ENCODE measurements at places on chromosomes 2 and 18. TPM values are rescaled to one million over a fixed set of nuclear protein-coding genes. Genes with fewer than 3 reads are reported as not detected.

VAMP5 gene
- total RNA-seq = 27.8 TPM

AGPS gene
- 34.4 TPM for total RNA-seq

C1GALT1C1L gene
- 0.28 TPM for total RNA-seq

GRCh38 chr2:156334496-156335478 lies 2.3 kb upstream of the NR4A2 start:
- peak; percentile 94 for DNase-seq
- H3K36me3 ChIP-seq = peaks cover 3% of the 10 kb centered on the region
- H3K27me3 ChIP-seq = no peaks in the 10 kb centered on the region
- H3K27ac ChIP-seq = peak overlapping the region; percentile 93
- no peaks in the 10 kb centered on the region for H3K4me1 ChIP-seq

GRCh38 chr2:113203901-113204519 lies 30.2 kb downstream of the PSD4 start:
- H3K4me1 ChIP-seq = peaks cover 4% of the 10 kb centered on the region
- H3K4me3 ChIP-seq = no peak overlapping the region
- DNase-seq = peak; percentile 68

GRCh38 chr18:10688766-10689165 lies 162.9 kb downstream of the NAPG start:
- H3K36me3 ChIP-seq = peaks cover 6% of the 10 kb centered on the region
- no peak overlapping the region for H3K27ac ChIP-seq
- no peak overlapping the region for H3K4me3 ChIP-seq

GRCh38 chr2:188787658-188788240 lies 186.4 kb upstream of the COL3A1 start:
- H3K27me3 ChIP-seq = no peaks in the 10 kb centered on the region
- no peak overlapping the region for H3K4me3 ChIP-seq
- no peak for DNase-seq
- H3K36me3 ChIP-seq = no peaks in the 10 kb centered on the region
- H3K4me1 ChIP-seq = peaks cover 9% of the 10 kb centered on the region

DNA sequence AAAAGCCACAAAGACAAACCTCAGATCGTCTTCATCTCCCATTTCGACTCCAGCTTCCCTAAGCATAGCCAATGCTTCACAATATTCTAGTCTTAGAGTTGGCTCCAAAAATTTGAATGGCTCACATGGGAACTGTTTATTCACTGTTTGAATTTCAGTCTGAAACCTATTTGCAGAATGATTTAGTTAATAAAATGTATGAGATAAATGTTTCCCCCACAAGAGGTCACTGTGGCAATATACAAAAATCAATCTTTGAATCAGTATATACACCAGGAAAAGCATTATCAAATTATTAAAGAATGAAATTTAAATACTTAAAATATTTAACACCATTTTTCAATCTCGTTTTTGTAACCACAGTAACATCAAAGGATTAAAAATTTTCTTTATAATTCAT lies 40.0 kb upstream of the MCM6 start:
- peak; percentile 40 for DNase-seq
- H3K4me3 ChIP-seq = no peak overlapping the region

SP140 gene
- total RNA-seq = 1.4 TPM

- H3K36me3 ChIP-seq = no peaks in the 10 kb centered on the region
- H3K27me3 ChIP-seq = no peaks in the 10 kb centered on the region
- no peak for DNase-seq
- no peak overlapping the region for H3K27ac ChIP-seq
- H3K4me1 ChIP-seq = no peaks in the 10 kb centered on the region
- H3K4me3 ChIP-seq = no peak overlapping the region
Observed at GRCh38 chr2:99348173-99348572, 11.0 kb downstream of the EIF5B start.

RGPD8 gene
- 4.1 TPM for total RNA-seq

GRCh38 chr2:173432049-173432754 lies 77.5 kb downstream of the CDCA7 start:
- H3K4me3 ChIP-seq = no peak overlapping the region
- H3K4me1 ChIP-seq = peaks cover 8% of the 10 kb centered on the region
- H3K27me3 ChIP-seq = peaks cover 12% of the 10 kb centered on the region
- no peaks in the 10 kb centered on the region for H3K36me3 ChIP-seq
- DNase-seq = peak; percentile 71

DNA sequence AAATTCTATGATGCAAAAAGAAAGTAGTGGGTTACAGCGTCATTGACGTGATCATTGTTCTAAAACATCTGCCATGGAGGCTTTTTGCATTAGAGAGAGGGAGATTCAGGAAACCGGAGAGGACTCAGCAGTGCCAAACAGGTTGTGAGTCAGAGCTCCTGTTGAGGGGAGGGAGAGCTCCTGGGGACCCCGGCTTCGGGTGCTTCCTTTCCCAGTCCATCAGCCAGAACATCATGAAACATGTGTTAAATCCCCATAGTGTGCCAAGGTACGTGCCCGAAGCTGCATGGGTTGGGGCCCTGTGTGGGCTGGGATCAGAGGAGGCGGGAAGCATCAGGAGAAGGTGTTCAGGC lies 791 bp upstream of the CYRIA start:
- H3K36me3 ChIP-seq = no peaks in the 10 kb centered on the region
- no peak overlapping the region for H3K27ac ChIP-seq
- no peak overlapping the region for H3K4me3 ChIP-seq
- peaks cover 20% of the 10 kb centered on the region for H3K4me1 ChIP-seq
- peak; percentile 79 for DNase-seq

DNAJC10 gene
- 120 TPM for total RNA-seq

GRCh38 chr2:239129147-239129920 lies 271.5 kb downstream of the HDAC4 start:
- no peaks in the 10 kb centered on the region for H3K4me1 ChIP-seq
- no peaks in the 10 kb centered on the region for H3K27me3 ChIP-seq

DNA sequence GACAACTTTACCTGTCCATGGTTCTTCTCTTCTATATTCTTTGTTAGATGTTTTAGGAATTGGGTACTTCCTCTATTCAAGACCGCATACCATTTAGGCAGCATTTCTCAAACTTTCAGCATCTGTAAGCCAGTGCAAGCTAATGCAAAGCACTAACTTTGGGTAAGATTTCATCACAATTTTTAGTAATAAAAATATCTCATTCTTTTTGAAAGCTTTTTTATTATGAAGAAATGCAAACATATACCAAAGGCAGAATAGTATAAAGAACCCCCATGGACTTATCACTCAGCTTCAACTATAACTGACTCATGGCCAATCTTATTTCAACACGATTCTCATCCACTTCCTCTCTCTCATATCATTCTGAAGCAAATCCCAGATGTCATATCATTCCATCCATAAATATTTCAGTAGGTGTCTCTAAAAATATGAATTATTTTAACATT lies 32.9 kb downstream of the INO80C start:
- no peak overlapping the region for H3K4me3 ChIP-seq
- no peak overlapping the region for H3K27ac ChIP-seq
- H3K27me3 ChIP-seq = no peaks in the 10 kb centered on the region

NCKAP5 gene
- 3.9 TPM for total RNA-seq

DNA sequence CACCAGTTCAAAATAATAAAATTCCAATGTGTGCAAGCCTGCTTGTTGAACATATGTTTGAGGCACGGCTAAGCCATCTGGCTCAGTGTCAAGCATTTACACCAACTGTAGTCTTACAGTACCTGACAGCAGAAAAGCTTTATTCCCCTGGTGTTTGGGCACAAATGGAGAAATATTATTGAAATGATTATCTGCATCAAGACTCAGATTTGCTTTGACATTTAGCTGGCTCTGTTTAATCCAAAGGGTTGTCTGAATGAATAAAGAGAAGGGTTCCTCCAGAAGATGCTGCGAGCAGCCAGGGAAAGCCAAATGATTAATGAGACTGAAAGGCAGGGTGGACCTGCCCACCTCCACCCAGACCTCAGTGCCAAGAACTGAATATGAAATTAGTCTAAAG lies 393.2 kb upstream of the GALNT5 start:
- no peaks in the 10 kb centered on the region for H3K4me1 ChIP-seq
- H3K36me3 ChIP-seq = no peaks in the 10 kb centered on the region
- DNase-seq = peak; percentile 2
- no peaks in the 10 kb centered on the region for H3K27me3 ChIP-seq

FHL2 gene
- 464 TPM for total RNA-seq

Measured in IMR-90 (cell line).